ENCODE measurements at places on chromosomes 6 and 20.

- no peak for DNase-seq
Observed at GRCh38 chr6:155050311-155050710, 55.2 kb downstream of the TIAM2 start.

- DNase-seq = no peak
Observed at GRCh38 chr6:91415031-91415605, 828.2 kb upstream of the MAP3K7 start.

- no peak for DNase-seq
Observed at GRCh38 chr6:25925876-25926275, 4.6 kb downstream of the SLC17A2 start.

GRCh38 chr6:25446830-25447569, 167.8 kb downstream of the CARMIL1 start:
- no peak for DNase-seq

DNA sequence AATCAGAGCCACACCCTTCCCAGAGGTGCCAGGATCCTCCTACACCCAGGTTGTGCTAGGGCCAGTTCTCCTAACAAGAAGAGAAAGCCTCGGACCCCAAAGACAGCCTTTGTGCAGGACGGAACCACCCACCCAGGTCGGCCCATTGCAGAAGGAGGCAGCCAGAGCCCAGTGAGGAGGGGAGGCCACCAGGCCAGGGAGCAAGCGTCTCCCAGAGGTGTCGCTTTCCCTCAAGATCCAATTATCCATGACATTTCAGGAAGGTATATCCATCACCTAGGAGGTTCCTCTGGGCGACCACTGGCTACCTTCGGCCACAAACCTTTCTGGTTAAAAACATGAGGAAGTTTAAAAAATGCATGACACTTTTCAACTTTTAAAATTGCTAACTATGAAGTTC, 87.4 kb upstream of the THBS2 start:
- DNase-seq = no peak

DNA sequence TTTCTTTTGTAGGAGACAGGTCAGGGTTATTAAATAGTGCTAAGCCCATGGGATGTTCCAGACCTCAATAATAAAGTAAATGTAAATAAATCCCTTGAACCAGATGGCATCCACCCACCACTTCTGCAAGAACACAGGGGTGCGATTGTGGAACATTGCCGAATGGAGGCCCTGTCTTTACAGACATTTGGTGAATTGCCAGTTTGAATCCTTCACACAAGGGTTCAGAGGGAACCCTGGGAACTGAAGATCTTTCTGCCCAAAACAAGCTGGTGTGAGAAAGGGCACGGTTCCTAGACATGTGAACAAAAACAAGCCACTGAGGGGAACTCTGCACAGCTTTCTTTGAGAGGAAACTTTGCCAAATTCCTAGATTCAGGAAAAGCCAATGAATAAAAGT, 30.2 kb upstream of the RNF8 start:
- peak; percentile 11 for DNase-seq

GRCh38 chr6:105862936-105863607, 223.1 kb upstream of the PRDM1 start:
- no peak for DNase-seq

DNA sequence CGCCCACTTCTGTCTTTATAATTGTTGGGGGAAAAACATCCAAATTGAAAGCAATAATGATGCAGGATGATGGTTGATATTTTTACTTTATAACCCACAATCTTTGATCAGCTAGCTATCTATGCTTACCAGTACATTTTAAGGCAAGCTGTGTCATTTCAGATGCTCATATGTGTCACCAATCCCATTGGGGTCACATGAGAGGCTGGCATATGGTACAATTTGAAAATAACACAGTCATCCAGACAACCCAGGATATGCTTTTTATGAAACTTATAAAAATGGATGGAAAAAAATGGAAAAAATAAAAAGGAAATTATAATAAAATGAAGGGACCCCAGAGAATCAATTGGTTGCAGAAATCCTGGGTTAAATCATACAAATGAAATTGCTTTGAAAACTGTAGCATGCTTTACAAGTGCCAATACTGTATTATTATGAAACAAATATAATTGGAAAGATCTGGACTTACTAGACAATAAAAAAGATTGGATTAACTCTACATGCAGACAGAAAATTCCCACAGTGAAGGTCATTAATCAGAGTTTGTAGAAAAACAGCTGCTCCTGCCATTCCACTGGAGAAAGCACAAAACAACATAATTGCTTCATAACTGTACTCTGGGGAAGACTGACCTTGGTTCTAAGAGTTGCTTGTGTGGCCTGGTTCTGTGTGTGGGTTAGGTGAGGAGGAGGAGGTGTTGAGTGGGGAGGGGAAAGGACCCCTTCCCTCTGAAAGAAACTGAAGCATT, 13.3 kb upstream of the PRIM2 start:
- DNase-seq = peak; percentile 59

- no peak for DNase-seq
Observed at GRCh38 chr6:146785001-146785585, 186.3 kb downstream of the ADGB start.

- peak; percentile 45 for DNase-seq
Observed at GRCh38 chr6:149450679-149451375, 34.0 kb downstream of the ZC3H12D start.

- no peak for DNase-seq
Observed at GRCh38 chr6:51817832-51818231, 269.6 kb downstream of the PKHD1 start.

GRCh38 chr6:6439778-6440177, 119.3 kb upstream of the F13A1 start:
- DNase-seq = no peak

DNA sequence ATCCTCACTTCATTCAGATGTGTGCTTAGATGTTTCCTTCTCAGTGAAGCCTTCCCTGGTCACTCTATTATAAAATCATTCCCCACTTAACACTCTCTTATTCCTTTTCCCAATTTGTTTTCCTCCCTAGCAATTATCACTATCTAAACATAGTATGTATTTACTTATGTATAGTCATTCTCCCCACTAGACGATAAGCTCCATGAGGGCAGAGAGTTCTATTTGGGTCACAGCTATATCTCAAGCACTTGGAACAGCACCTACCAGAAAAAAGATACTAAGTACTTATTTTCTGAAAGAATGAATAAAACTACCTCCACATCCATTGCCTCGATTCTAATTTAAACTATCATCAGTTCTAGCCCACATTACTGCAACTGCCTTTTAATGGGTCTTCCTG, 36.5 kb downstream of the USP49 start:
- DNase-seq = no peak

GRCh38 chr20:13424174-13424833, 203.2 kb downstream of the ISM1 start:
- no peak for DNase-seq
